ENCODE measurements at places on chromosomes 13 and 19.

DNA sequence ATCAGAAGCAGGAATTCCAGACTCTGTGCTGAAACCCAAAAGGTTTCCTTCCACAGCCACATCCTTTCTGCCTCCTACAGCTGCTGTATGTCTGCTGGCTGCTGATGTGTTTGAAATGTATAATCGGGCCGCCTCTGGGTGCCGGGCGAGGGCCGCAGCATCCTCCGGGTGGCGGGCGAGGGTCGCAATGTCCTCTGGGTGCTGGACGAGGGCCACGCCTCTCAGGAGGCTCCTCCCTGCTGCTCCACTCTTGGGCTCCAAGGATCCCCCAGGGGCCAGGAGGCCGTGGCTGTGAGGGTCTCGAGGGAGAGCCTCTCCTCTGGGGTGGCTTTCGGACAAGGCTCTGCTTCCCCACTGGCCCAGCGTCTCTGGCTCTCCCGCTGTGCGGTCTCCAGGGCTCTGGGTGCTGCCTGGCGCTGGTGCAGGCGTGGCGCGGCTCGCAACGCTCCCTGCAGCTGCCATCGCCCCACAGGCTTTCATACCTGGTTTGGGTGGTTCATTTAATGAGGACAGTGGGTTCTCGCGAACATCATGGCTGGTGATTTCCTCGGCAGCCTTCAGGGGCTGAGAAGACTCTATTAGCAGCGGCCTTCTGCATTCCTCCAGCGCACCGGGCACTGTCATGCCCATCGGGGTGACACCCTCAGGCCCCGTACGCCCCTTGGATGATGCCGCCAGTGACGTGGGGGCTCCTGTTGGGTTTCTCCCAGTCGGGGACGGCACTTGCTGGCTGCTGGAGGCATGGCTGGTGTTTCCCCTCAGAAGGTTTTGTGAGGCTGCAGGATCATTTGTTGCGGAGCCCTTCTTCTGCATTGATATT, 41.8 kb upstream of the GRTP1 start:
- DNase-seq: peak; percentile 50
- H3K27ac ChIP-seq: peak overlapping the region; percentile 57
- no peaks in the 10 kb centered on the region for H3K27me3 ChIP-seq
- no peaks in the 10 kb centered on the region for H3K4me1 ChIP-seq
- H3K36me3 ChIP-seq: no peaks in the 10 kb centered on the region

DNA sequence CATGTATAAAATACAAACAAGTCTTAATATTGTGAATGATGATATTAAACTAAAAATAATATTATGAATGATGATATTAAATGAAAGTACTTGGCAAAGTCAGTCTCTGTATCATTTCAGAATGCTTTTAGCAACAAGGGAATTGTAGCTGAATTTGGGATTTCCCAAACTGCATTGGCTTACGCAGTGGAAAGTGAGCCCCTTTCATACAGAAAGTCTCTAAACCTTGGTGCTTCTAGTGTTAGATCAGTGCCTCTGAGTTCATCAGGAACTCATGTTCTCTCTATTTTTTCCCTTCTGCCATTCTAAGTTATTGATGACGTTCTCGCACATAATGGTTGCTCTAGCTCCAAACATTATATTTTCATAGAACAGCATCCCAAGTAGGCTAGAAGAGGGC, 300.0 kb downstream of the ITGBL1 start:
- no peak for DNase-seq
- peaks cover 10% of the 10 kb centered on the region for H3K4me1 ChIP-seq
- no peaks in the 10 kb centered on the region for H3K36me3 ChIP-seq
- no peak overlapping the region for H3K4me3 ChIP-seq
- H3K27ac ChIP-seq: no peak overlapping the region

GRCh38 chr13:62920159-62920558, 1504.5 kb upstream of the PCDH20 start:
- no peaks in the 10 kb centered on the region for H3K36me3 ChIP-seq
- H3K27ac ChIP-seq: no peak overlapping the region
- H3K4me1 ChIP-seq: no peaks in the 10 kb centered on the region
- H3K4me3 ChIP-seq: no peak overlapping the region

DNA sequence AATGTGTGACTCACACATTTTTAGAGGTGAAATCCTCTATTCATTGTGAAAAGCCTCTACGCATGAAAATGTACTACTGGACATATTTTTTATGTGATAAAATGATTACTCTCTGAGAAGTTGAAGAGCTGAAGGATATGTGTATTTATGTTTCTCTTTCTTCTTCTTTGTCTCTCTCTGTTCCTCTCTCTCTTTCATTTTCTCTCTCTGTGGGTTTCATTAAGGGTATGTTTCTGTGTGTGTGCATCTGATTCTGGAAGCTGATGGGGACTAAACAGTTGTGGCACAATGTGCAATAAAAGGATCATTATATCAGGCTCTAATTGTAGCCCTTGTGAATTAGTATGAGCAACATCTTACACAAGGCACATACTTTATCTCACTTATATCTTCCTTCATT, 867.7 kb downstream of the PCDH9 start:
- no peaks in the 10 kb centered on the region for H3K4me1 ChIP-seq
- no peak overlapping the region for H3K27ac ChIP-seq
- H3K4me3 ChIP-seq: no peak overlapping the region
- H3K36me3 ChIP-seq: no peaks in the 10 kb centered on the region
- no peaks in the 10 kb centered on the region for H3K27me3 ChIP-seq

- no peak overlapping the region for H3K4me3 ChIP-seq
- no peaks in the 10 kb centered on the region for H3K36me3 ChIP-seq
- no peak for DNase-seq
- no peak overlapping the region for H3K27ac ChIP-seq
These were observed 32.2 kb upstream of the RANBP3 start for GRCh38 chr19:6010107-6010506.

DNA sequence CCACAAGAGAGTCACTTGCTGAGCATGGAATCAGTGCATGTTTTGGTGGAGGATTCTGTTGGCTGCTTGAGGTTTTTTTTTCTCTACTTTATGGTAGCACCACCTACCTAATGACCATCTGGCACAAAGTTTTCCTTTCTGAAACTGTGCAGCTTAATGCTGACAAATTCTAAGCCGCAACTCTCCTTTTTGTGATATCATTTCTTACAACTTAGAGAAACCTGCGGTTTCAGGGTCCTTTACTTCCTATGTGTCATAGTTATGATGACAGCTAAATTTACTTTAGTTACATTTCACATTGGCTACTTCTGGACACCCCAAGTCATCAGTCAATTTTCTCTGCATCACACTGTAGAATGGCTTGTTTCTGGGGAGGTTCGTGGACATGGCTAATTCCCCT, 115.4 kb upstream of the TMTC4 start:
- H3K27ac ChIP-seq: peak overlapping the region; percentile 3
- H3K4me3 ChIP-seq: no peak overlapping the region
- no peak for DNase-seq

DNA sequence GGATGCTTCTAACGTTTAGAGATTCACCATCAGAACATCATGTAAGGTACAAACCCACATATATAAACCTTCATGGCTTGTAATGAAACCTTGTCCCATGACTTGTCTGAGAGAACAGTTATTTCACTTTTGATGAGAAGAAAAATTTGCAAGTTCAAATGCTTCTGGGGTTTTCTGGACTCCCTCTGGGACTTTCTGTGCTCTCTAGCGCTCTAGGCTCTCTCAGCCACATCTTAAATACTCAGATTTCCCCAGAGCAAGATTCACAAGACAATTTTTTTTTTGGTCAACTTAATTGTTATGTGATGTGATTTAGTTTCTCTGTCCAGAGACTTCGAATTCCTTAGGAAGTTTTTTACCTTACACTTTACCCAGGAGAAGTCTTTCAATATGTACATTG, 282.8 kb upstream of the EDNRB start:
- no peak for DNase-seq
- no peak overlapping the region for H3K27ac ChIP-seq
- no peaks in the 10 kb centered on the region for H3K4me1 ChIP-seq
- H3K36me3 ChIP-seq: no peaks in the 10 kb centered on the region
- H3K27me3 ChIP-seq: no peaks in the 10 kb centered on the region

DNA sequence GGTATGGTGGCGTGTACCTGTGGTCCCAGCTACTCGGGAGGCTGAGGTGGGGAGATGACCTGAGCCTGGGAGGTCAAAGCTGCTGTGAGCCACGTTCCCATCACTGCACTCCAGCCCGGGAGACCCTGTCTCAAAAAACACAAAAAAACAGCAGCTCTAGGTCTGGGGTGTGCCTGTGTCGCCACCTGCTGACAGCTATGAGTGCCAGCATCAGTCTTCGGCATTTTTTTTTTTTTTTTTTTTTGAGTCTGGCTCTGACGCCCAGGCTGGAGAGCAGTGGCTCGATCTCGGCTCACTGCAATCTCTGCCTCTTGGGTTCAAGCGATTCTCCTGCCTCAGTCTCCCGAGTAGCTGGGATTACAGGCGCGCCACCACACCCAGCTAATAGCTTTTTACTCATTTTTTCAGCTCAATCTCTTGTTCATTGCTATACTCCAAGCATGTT, 10.1 kb downstream of the AP2S1 start:
- H3K36me3 ChIP-seq: peaks cover 60% of the 10 kb centered on the region
- H3K4me1 ChIP-seq: no peaks in the 10 kb centered on the region

- H3K27ac ChIP-seq: no peak overlapping the region
- no peaks in the 10 kb centered on the region for H3K4me1 ChIP-seq
- H3K4me3 ChIP-seq: no peak overlapping the region
- DNase-seq: no peak
These were observed 82.2 kb downstream of the EDNRB start for GRCh38 chr13:77836423-77836822.

Measured in endodermal cell (in vitro differentiated cells).